ENCODE measurements at places on chromosomes 3 and 15.
A peak's percentile ranks its signal among the peaks of the same experiment; 100 is the strongest.

DNA sequence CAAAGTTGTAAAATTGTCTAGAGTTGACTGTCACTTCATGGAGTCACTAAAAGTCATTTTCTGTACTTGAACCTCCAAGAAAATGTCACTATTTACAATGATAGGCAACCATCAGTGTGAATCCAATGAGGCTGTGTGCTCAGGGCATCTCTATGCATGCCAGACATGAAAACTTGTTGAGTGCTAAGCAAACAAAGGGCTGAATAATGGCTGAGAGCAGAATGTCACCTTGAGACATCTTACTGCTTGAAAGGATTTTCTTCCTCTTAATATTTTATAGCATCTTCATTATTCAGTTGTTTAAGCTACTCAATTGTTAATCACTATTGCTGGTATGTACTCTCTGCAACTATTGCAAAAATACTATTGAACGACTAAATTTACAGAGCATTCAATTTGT, 184.7 kb downstream of the PLCH1 start:
- no peak for DNase-seq

GRCh38 chr15:29322415-29322814, 52.8 kb upstream of the NSMCE3 start:
- DNase-seq: no peak

- DNase-seq: no peak
These were observed 220.6 kb upstream of the THRB start for GRCh38 chr3:24715171-24715792.

GRCh38 chr3:61080737-61081445, 170.4 kb downstream of the FHIT start:
- DNase-seq: no peak

GRCh38 chr3:177824190-177824786, 627.0 kb upstream of the TBL1XR1 start:
- no peak for DNase-seq

DNA sequence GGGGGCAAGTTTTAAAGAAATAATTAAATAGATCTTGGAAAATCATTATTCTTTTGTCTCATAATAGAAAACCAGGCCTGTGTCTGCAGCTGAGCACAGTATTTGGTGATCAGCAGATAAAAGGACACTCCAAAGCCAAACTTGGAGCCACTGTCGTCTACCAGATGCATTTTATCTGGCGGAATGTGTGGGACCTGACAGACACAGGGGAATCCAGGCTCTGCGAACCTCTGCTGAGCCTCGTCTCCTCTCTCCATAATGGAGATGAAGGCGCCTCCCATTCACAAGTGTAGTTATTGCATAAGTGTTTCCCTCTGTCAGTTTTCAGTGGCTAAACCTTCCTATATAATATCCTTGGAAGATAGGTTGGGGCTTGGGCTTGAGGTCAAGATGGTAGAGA, 42.1 kb downstream of the EEFSEC start:
- DNase-seq: no peak

DNA sequence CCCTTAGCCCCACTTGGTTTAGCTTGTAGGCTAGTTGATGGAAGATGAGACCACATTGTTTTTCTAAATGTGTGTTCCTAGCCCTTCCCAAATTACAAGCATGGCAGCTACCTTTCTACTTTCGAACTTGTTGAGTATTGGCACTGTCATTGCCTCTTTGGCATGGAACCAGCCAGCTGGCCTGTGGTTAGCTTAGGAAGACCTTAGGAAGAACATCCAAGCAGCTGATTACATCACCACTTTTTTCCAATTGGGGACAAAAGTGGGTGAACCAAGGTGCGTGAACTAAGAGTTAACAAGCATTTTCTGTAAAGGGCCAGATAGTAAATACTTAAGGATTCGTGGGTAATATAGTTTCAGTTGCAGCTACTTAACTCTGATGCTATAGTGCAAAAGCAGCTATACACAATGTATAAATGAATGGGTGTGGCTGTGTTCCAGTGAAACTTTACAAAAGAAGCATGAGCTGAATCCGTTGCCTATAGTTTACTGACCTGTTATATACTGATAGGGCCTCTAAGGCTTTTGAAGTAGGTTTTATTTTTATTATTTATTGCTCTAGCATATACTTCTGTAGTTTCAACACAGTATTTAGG, 8.5 kb downstream of the KLHL18 start:
- DNase-seq: no peak

DNA sequence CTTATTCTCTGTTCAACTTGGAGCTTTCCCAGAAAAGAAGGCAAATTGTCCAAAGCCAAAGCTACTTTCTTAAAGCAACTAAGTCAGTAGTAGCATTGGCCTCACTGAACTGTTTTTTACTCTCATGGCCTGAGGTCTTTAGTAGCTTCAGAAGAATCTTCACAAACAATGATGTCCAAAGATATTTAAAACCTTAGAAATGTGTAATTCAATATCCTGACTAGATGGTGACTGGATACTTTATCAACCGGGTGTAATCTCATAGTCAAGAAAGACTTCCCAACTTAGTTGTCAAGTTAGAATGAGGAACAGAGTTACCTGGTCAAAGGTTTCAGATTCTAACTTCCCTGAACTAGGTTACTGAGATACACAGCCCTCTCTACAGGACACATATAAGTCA, 226.3 kb upstream of the ARHGEF26 start:
- no peak for DNase-seq

DNA sequence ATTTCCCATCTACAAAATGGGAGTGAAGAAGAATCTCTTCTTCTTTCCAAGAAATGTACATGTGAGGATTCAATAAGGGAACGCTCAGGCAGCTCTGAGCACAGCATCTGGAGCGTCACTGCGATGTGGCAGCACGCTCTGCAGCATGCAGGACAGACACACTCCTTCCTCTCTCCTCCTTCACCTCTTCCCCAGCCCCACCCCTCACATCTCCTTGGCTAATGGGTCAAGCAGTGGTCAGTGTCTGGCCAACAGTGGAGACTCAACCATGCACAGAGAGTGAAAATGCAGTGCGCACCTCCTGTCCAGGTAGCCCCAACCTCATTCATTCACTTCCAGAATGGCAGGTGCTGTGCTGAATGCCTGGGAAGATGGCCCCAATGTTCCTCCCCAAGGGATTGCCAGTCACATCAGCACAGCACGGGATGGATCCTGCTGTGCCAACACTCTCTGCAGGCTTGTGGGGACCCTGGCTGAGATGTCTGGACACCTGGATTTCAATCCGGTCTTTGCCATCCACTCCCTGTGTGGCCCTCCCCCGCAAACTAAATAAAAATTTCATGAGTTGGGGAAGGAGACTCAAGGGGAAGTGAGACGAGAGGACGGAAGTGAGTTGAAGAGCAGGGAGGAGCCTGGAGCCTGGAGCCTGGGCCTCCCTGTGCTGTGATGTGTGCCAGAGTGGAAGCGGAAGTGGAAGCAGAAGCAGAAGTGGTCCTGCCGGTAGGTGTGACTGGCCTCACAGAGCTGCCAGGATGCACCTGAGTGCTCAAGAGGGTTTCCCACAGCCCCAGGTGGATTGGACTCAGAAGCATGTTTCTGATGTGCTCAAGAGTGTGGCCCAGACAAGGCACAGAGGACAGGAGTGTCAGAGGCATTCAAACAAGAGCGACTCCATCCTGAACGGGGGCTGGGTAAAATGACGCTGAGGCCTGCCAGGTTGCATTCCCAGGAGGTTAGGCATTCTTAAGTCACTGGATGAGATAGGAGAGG, 163.9 kb downstream of the SMAD6 start:
- no peak for DNase-seq

DNA sequence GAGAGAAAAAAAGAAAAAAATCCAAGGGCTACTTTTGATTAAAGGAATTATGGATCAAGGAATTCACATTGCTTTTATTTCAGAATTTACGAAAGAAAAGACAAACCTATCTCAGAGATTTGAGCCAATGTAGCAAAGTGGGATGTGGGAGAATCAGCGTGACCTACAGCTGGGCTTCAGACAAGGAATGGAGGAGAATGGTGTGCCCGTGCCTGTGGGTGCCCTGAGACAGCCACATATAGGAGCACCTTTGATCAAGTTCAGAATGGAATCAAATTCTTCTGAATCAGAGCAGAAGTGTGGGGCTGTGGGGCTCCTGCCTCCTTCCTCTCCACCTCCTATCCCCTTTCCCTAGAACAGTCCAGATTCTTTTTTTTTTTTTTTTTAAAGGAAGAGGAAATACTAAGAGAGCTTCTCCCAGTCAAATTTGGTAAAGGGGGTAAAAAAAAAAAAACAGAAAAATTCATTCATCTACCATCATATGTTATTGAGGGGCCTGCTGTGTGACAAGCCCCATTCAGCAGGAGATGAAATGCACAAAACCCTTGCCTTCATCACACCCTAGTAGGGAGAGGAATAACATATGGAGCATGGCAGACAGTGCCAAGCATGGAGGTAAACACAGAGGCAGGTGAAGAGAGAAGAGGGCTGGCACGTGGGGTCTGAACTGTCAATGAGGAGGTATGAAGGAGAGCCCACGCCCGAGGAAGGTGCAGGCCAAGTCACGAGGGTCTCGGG, 25.0 kb upstream of the MUSTN1 start:
- DNase-seq: no peak

DNA sequence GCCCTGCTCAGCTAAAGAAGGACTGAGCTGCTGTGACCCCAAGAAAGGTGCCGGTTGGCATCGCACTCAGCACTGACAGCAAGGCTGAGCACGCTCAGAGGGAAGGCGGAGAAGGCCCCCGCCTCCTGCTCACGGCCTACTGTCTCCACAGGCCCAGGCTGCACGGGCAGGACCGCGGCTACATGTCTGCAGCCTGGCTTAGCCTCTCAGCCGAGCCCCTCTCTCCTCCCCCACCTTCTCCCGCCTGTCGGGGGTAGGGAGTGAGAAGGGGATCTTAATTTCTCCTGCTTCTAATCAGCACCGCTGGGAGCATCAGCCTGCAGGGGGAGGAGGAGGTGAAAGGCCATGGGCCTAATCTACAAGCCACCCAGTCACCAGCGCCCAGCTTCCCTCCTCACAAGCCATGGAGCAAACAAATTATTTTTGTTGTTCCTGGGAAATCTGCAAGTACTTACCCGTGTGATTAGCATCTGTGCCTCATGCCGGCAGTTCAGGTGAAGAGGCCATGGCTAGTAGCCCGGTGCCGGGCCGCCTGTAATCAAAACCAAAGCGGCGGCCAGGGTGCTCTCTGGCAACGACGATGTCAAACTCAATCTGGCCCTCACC, 68.1 kb downstream of the EPHB3 start:
- DNase-seq: no peak

GRCh38 chr3:50001511-50001910, 61.6 kb downstream of the RBM6 start:
- no peak for DNase-seq

DNA sequence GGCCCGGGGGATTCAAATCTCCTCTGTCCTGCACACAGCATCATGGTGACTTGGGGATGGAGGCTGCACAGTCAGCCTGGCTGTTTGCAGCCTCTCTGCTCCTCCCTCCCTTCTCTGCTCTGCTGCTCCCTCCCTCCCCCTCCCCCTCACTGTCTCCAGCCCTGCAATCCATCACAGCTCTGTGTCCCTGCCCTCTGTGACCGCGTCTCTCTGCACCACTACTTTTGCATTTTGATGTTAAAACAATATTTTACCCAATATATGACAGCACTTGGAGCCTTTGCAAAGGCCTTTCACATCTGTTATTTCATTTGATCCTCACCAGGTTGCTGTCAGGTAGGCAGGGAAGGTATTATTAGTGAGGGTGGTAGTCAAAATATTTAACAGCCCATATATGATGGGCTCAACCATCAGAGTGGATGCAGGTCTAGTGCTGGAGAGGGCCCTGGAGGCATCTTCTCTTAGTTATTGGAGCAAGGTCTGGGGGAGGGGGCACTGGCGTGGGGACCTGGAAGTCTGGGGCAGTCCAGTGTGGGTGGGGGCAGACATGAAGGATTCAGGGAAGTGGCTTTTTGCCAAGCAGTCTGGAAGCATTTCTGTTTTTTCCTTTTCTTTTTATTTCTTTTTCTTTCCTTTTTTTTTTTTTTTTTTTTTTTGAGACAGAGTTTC, 16.3 kb upstream of the VPS8 start:
- no peak for DNase-seq

DNA sequence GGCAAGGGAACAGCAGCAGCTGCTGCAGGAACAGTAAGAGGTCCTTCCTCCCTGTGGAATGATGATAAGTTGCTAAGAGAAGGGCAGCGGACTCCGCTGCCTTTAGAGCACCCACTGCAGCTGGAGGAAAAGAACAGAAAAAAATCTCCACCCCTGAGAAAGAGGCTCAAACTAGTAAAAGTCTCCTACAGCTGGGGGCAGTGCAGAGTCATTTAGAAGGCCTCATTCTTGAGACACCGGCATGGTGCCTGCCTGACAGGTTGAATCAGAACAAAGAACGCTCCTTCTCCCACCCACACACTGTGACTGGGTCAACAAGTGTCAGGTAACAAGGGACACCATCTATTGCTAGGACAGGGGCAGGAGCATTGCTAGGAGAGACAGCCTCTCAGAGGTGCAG, 188.4 kb downstream of the ABHD5 start:
- DNase-seq: no peak

DNA sequence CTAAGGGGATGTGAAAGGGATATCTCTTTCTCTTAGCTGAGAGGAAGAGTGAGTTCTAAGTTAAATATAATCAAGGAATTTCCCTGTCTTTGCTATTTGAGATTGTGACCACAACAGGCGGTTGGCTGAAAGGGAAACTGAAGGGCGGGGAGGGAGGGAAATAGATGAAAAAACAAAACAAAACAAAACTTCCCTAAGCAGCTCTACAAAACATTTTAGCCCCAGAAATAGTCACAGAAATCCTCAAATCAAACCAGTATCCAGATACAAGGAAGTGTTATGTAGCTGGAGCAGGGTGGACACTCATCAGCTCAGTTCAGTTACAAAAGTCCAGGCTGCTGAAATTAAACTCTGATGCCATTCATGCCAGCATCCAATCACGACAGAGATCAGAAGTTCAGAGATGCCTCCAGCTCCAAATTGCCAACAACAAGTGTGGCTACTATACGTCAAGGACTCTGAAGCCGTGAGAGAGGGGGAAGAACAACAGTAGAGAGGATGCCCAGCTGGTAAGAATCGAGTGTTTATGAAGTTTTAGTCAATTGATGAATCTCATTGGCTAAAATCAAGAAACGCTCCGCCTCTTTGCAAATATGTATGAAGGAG, 319 bp upstream of the TP63 start:
- DNase-seq: peak; percentile 19

- no peak for DNase-seq
These were observed 52.3 kb upstream of the UTS2B start for GRCh38 chr3:191382661-191383060.

DNA sequence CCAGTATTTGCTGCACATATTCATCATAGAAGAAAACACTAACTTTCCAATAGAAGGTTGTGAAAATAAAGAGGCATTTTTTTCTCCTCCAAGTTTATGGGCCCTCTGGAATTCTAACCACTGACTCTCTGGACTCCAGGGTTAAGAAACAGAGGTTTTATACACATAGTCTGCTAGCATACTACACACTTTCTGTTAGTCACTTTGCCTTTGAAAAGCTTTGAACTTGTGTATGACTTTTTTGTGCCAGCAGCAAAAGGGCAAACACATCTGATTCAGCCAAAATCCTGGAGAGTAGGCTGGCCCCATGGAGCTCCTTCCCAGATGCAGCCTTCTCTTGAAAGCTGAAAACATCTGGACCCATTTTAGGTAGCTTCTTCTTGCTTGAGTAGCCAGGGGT, 6.2 kb downstream of the ZIC4 start:
- no peak for DNase-seq

- DNase-seq: no peak
These were observed 68.7 kb downstream of the CHRD start for GRCh38 chr3:184448321-184449160.

- peak; percentile 36 for DNase-seq
These were observed 455.3 kb upstream of the PDZRN3 start for GRCh38 chr3:74080056-74080461.

GRCh38 chr15:45089712-45090373, 24.1 kb downstream of the DUOX2 start:
- DNase-seq: no peak

GRCh38 chr3:123584284-123584987, 417 bp downstream of the HACD2 start:
- peak; percentile 20 for DNase-seq

All from muscle of arm (tissue), 14 donors.